ENCODE measurements at places on chromosomes 1 and 21.
A peak's percentile ranks its signal among the peaks of the same experiment; 100 is the strongest.

GRCh38 chr21:44299085-44299457, 782 bp upstream of the PFKL start:
- no peak for DNase-seq

GRCh38 chr21:20701235-20701634, 297.0 kb upstream of the NCAM2 start:
- no peak for DNase-seq

DNA sequence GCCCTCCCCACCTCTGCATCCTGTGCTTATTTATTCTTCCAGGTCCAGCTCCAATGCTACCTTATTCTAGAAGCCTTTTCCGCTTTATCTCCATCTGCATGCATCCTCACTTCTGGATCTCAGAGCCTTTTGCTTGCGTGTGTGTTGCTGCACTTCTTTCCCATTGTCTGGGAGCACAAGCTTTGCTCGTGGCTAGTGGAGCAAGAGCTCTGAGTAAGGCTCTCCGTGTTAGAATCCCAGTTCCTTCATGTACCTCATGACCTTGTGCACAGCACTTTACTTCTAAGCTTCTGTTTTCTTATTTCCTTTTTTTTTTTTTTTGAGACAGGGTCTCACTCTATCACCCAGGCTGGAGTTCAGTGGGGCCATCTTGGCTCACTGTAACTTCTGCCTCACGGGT, 140.0 kb upstream of the POU3F1 start:
- no peak for DNase-seq

- no peak for DNase-seq
Measured at GRCh38 chr1:46003315-46003714, 129.1 kb downstream of the PIK3R3 start.

GRCh38 chr1:196674908-196675307, 23.1 kb downstream of the CFH start:
- DNase-seq: no peak

- DNase-seq: peak; percentile 87
Measured at GRCh38 chr1:43565600-43566360, 35.1 kb downstream of the PTPRF start.

DNA sequence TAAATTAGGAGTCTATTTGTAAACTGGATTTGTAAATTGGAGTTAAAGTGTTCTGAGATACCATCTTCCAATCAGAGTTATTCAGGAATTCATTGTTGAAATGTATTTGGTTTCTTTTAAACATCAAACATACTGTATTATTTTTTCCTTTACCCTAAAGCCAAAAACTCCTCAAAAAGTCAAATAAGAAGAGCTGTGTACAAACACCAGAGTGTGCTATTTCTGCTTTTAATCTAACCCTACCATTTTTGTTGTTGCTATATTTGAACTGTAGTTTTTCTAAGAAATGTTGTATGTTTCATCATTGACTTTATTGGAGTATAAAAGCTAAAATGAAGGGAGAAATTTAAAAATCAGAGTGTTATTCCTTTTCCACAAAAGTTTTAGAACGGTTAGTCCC, 35.8 kb downstream of the SLC30A7 start:
- DNase-seq: no peak

- DNase-seq: peak; percentile 67
Measured at GRCh38 chr1:40143891-40144575, 17.2 kb upstream of the RLF start.

- peak; percentile 85 for DNase-seq
Measured at GRCh38 chr1:155320661-155321617, at the start of gene RUSC1. Gene RUSC1 (plus strand): TSS chr1:155320894. CDS start chr1:155321774, 880 bp downstream.

DNA sequence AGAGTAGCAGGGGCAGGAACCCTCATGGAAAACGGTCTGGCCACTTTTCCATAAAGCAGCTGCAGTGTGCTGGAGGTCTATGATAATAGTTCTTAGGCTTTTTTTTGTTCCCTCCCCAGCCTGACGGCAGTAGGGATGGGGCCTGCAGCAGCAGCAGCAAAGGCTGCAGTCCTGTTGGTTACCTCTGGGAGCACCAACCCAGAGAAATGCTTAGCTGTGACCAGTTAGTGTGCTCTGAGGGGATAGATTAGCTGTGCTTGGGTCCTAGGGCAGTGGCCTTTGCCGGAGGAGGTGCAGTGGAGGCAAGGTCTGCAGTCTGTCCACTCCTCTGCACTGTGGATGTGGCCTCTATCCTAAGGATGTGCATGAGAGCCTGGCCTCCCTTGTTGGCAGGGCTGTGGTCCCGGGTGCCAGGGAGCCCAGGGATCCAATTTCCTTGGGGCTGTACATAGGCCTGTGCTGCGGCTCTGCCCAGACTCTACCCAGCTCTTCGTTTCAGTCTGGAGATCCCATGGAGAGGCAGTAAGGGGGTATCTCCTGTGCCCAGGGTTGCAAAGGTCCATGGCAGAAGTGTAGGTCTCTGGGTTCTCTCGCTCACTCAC, 322.7 kb downstream of the PTBP2 start:
- DNase-seq: no peak

- no peak for DNase-seq
Measured at GRCh38 chr1:21524686-21525339, 15.6 kb downstream of the ALPL start.

- no peak for DNase-seq
Measured at GRCh38 chr1:41617336-41617735, 132.9 kb upstream of the EDN2 start.

GRCh38 chr1:44805311-44806024, 1.7 kb downstream of the DYNLT4 start:
- DNase-seq: no peak

GRCh38 chr21:25791319-25791718, 56.5 kb downstream of the GABPA start:
- no peak for DNase-seq

- no peak for DNase-seq
Measured at GRCh38 chr1:55387145-55387544, 172.0 kb upstream of the USP24 start.

- DNase-seq: no peak
Measured at GRCh38 chr1:100927276-100927675, 31.4 kb downstream of the SLC30A7 start.

- DNase-seq: no peak
Measured at GRCh38 chr1:22210636-22211035, 67.7 kb upstream of the WNT4 start.

GRCh38 chr1:91670781-91671180, 170.1 kb downstream of the CDC7 start:
- no peak for DNase-seq

GRCh38 chr1:160124705-160125478, 9.3 kb downstream of the ATP1A2 start:
- DNase-seq: no peak

DNA sequence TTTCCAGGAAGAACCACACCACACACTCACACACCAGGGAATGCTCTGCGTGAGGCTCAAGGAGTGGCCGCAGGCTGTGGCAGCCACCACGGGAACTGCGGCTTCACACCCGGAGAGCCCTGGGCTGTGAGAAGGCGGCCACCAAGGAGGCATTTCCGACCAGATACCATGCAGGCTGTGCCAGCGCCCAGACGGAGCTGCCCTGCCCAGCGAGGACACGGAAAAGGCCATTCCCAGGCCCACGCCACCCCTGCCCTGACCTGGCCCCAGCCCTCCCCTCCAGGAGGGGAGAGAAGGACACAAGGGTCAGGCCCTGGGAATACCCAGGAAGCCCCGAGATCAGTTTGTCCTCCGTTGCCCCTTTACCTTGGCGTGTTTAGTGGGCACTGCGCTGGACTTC, 119.3 kb downstream of the NPHP4 start:
- no peak for DNase-seq

GRCh38 chr1:22747021-22747734, 36.5 kb downstream of the EPHB2 start:
- DNase-seq: no peak

DNA sequence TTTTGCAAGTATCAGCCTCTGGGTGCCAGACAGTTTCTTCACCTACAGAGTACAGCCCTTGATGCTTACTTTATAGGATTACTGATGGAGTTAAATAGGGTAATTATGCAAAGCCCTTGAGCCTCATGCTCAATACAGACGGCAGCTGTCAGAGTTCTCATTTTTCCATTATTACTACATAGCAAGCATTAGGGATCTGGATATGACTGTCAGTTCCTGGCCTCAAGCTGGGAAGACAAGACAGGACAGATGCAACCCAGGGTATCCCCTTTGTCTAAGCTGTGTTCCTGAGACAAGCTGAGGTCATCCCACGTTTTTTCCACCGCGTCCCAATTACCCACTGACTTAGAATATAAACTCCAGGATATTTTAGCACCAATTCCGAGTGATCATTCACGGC, 94.4 kb downstream of the SLC35F3 start:
- no peak for DNase-seq

- no peak for DNase-seq
Measured at GRCh38 chr21:27681841-27682240, 715.0 kb upstream of the ADAMTS5 start.

- DNase-seq: no peak
Measured at GRCh38 chr21:34984356-34985058, 64.6 kb downstream of the RUNX1 start.

DNA sequence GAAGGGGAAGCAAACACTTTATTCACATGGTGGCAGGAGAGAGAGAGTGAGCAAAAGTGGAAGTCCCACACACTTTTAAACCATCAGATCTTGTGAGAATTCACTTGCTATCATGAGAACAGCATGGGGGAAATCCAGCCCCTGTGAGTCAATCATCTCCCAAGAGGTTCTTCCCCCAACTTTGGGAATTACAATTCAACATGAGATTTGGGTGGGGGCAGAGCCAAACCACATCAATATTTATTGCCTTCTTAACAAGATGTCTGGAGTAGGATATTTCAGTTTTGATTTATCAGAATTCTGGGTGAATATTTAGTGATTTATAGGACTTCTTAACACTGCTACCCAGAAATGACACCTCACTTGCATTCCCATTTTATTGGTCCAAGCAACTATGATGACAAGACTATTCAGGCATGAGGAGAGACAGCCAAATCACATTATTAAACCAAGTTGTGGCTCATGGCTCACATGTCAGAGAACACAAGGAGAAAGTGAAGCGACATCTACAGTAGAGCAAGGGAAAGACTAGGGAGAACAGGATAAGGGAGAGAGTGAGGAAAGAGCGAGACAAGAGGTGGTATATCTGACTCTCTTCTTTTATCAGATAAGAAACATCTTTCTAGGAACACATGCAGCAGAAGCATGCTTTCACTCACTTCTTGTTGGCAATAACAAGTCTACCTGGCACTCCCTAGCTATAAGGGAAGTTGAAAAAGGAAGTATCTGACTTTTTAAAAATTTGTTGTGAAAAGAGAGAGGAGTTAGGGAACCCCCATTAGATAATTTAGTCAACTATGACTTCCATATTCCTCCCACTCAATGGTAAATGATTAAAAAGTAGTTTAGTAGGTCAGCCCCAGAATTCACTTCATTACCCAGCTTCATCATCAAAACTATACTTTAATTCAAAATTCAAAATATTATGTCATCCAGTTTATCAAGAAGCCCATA, 36.6 kb upstream of the PTPRC start:
- no peak for DNase-seq

- DNase-seq: no peak
Measured at GRCh38 chr1:188188317-188188716, 1359.6 kb downstream of the PLA2G4A start.

GRCh38 chr1:156703336-156703735, 2.0 kb downstream of the CRABP2 start:
- DNase-seq: no peak

DNA sequence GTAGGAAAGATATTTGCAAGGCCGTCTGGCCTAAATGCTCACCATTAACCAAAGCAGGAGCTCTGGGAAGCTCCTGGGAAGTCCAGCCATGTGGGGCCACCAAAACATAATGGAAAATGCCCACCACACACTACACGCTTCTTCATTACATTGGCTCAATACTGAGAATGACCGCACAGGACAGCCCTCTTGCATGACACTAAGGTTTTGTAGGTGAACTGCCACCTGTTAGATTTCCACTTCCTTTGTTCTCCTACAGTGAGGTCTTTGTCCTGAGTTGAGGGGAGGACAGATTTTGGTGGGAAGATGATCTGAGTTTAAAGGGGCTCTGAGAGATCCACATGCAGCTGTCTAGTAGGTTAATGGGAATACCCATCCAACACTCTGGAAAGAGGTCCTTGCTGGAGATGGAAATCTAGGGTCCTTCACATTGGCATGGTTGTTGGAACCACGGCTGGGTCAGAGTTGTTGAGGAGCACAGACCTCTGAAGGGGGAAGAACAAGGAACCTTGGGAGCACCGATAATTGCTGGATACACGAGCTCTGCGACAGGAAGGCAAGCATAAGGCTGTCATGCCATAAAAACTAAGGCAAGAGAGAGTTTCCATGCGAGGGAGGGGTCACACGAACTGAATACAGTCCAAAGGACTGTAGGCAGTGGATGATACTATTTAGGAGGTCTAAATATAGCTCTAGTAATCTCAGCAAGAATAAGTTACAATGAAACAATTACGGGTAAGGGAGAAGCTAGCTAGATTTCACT, 105.5 kb upstream of the IRF2BP2 start:
- DNase-seq: no peak

DNA sequence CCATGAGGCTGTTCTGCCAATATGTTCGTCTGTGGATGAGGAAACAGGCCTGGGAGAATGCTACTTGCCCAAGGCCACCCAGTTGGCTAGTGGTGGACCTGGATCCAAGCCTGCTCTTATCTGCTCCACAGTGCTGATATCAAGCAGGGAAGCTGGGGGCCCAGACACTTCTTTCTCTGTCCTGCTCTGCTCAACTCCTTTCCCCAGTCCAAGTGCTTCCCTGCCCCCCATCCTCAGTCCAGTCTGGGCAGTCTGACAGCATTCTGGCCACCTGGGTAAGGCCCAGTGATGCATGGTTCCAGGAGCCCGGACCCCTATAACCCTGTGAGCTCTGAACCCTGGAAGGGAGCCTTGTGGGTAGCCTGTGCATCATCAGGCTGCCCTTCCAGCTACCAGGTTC, 4.2 kb upstream of the PAQR7 start:
- peak; percentile 44 for DNase-seq

- no peak for DNase-seq
Measured at GRCh38 chr1:72281144-72281543, 1.2 kb downstream of the NEGR1 start.

- no peak for DNase-seq
Measured at GRCh38 chr1:151324390-151324930, 2.8 kb downstream of the PI4KB start.

DNA sequence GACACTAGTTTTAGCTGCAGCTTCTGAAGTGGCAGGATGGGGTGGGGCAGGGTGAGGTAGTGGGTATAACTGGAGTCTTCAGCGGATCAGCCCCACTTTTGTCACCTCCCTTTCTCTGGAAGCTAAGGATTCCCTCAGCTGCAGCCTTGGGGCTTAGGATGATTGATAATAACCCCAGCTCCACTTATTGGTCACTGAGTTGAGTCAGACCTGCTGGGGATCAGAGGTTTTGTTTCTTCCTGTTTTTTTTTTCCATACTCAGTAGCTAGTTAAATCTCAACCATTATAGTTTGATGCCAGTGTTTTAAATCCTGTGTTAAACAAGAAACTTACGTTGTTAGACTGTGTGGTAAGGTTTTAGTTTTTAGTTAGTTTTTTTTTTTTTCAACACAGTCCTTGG, 57.2 kb downstream of the LAMC1 start:
- no peak for DNase-seq

DNA sequence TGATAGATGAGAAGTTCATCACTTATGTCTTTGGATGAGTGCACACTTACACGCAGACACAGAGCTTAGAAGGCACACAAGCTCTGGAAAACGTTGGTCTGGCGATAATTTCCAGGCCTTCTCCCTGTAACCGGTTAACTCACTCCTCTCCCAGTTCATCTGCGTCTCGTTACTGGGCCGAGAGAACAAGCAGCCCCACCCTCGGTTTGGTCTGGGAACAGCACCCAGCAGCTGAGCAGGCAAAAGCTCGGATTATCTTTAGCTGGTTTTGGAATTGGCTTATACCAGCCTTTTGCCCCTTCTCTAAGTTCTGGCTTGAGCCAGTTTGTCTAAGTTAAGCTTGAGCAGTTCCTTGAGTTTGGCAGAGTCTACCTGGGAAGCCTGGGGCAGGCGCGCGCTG, 27.3 kb upstream of the COL6A1 start:
- no peak for DNase-seq

All from ecto neural progenitor cell (in vitro differentiated cells).